NCI-H2081 (cell line): ENCODE measurements at places on chromosomes 6 and 20.

- DNase-seq, result no peak
Observed at GRCh38 chr6:90650041-90650940, 63.4 kb upstream of the MAP3K7 start.

DNA sequence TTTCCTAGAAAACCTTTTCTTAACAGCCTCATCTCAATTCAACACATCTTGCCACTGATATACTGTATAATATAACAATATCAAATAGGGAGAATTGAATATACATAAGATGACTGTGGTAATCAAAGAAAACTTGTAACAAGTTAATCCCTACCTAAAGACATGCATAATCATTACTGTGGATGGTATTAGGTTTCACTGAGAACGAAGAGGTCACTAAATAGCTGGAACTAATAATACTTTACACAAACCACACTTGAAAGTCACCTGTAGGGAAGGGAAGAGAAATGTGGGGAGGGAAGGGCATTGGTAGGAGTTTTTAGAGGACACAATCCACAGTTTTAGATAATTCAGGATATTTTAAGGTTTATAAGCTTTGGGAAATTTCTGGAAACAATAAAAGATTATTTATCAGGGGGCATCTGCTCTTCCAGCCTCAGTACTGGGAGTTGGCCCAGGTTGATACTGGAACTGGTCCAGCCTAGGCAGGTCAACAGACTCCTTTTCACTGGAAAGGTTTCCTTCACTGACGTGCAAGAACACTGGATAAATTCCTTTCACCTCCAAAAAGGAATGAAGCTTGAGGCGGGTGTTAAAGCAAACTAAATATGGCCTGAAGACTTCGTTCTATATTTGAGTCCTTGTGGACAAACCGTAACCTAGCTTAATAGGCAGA is 44.0 kb downstream of the MAP7 start:
- DNase-seq, result no peak

- no peak for DNase-seq
Observed at GRCh38 chr20:17610566-17611289, 40.9 kb downstream of the DSTN start.

- no peak for DNase-seq
Observed at GRCh38 chr6:105851606-105852005, 234.5 kb upstream of the PRDM1 start.

DNA sequence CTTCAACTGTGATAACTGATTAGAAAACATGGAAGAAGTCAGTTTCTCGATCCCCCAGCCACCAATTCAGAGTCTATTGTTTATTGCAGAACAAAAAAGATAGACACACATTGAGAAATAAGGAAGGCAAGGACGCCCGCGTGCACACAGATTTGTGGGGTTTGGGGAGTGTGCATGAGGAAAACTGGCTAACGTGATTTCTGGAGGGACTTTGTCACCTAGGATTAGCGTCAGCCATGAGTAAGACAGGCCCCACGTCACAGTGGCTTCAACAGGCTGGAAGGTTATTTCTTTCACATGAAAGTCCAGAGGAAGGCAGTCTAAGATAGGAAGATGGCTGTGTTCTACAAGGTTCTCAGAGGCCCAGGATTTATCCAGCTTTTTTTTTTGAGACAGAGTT is 7.7 kb downstream of the ZNF341 start:
- no peak for DNase-seq

DNA sequence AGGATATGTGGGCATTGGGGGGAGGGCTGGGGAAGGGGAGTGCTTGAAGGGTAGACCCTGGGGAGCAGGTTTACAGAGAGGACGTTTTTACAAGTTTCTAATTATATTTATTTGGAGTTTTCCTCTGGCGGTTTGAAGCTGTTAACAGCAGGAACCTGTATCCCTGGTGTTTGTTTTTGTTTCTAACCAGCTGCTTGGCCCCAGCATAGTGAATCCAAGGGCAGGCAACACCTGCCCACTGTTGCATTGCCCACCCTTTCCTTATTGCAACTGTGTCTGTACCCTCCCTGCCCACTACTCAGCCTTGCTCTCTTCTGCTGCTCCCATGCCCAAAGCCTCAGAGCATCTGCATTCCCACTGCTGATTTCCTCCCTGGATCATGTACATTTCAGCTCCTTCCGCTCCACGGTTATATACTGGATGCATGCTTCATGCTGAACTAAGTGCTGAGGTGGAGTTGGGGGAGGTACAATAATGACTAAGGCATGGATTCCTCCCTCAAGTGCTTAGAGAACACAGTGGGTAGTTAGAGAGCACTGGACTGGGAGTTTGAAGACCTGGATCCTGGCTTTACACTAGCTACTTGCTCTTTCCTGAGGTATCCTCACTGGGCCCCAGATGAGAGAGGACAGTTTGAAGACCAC is 6.0 kb downstream of the SCUBE3 start:
- DNase-seq, result peak; percentile 77

DNA sequence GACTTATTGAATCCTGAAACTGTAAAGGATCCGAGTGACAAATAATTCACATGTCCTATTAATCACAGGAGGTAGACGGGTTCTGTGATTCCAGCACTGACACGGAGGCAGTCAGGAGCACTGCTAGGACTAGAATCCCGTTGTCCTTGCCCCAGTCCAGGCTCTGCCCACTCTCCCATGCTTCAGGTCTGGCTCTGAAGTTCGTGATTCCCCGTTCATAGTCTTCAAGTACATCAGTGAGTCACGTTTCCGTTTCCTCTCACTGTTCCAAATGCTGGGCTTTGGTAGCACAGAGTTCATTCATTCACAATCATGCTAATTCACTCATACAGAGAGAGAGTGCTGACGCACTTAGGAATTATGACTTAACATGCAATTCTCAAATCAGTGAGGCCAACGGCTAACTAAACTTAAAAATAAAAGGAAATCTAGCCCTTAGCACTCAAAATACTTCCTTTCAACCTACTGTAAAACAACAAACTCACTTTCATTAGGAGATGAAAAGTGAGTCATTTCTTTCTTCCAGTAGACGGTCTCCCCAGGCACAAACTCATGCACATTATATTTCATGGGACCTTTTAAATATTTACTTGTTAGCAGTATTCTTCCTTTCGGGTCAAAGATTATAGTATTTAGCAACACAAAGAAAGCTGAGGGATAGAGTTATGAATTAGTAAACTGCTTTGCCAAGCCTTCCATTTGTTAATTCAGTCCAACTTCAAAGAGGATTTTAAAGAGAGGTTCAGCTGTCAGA is 94.0 kb upstream of the NHSL1 start:
- no peak for DNase-seq

- DNase-seq, result no peak
Observed at GRCh38 chr20:41047975-41048305, 19.3 kb downstream of the TOP1 start.

GRCh38 chr6:111925296-111925695 is 52.0 kb upstream of the FYN start:
- no peak for DNase-seq

- no peak for DNase-seq
Observed at GRCh38 chr20:44028868-44029847, 114.5 kb downstream of the TOX2 start.
